ENCODE measurements at places on chromosomes 2 and 18.

DNA sequence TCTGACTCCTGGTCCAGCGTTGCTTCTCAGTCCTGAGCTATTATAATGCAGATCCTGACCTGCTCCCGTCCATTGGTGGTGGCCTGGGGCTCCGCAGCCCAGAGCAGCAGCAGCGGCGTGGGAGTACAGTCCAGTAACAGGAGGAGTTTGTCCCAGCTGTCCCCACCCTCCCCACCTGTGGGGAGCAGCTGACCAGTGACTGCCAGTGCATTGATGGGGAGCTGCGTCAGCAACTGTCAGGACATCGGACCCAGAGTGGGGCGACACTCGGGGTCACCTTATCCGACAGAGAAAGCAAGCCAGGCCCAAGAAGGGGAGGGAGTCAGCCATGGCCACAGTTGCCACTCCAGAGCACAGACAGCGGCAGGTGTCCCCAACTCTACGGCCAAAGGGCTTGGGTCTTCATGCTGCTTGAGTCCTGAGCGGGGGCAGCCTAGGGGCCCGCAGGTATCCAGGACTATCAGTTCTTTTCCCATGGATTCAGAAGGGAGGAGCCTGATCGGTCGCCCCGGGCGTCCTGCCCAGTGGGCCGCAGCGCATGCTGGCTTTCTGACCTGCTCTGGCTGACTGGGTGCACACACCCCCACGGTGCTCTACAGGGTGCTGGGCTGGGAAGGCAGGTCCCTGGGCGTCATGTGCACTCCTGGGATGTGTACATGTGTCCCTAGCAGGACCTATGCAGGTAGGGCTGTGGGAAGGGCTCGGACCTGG lies 29.7 kb downstream of the DNMT3A start:
- no peak for DNase-seq

- no peak for DNase-seq
Measured at GRCh38 chr2:162480067-162480466, 136.1 kb downstream of the GCA start.

DNA sequence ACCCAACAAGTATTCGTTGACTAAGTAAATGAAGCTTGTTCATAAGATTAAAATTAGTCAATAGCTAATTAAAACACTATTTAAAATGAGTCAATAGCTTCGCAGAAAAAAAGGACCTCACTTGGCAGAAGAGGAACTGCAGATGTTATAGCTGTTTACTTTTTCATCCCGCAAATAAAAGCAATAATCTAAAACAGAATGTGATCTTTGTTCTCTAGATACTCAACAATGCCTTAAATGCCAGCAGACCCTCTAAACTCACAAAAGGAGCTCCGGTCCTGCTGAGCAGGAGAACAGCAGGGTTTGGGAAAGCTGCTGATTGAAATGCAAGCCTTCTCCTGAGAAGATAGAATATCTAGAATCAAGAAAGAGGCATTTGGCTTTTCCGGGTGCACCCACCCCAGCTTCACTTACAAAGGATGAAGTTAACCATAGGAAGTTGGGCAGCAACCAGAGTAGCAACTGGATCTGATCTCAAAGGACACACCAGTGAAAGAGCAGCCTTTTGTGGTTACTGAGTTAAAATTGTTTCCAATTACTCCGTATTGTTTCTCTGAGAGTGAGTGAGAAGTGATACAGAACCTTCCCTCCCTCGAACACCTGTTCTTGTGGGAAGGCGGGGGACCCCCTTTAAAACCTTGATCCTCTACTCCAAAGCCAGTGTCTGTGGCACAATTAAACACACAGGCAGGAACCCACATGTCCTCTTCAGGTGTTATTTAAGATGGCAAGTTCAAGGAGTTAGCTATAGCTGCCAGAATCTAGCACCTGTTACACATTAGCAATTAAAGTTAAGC lies 6.8 kb downstream of the CCBE1 start:
- no peak for DNase-seq

DNA sequence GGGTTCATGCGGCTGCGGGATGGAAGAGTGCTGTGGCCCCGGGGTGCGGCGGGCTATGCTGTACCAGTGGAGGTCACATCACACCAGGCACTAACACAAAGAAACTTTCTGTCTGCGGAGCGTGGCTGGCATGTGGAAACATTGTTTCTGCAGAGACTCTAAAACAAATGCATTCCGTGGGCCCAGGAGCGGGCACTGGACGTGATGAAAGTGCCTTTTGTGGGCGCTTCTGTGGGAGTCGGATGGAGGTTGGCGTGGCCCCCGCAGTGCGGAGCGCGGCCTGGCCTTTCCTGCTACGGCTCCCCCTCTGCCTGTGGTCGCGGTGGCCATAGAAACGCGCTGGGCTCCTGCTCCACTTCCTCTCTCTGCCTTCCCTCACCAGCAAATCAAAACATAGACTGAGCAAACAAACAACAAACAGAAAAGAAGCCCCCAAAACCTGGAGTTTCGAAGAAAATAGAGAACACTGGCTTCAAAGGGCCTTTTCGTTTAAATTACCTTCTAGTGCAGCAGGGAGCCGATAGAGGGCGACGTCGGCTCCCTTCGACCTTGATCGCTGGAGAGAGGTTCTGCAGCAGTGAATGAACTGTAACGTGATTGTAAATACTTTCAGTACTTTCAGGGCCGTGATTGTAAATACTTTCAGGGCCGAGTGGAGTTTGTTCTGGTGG lies 51.4 kb downstream of the KIF5C start:
- no peak for DNase-seq

- DNase-seq, result no peak
Measured at GRCh38 chr2:128809259-128809636, 490.6 kb upstream of the HS6ST1 start.

GRCh38 chr2:122080316-122080715 lies 324.9 kb downstream of the TSN start:
- DNase-seq, result no peak

DNA sequence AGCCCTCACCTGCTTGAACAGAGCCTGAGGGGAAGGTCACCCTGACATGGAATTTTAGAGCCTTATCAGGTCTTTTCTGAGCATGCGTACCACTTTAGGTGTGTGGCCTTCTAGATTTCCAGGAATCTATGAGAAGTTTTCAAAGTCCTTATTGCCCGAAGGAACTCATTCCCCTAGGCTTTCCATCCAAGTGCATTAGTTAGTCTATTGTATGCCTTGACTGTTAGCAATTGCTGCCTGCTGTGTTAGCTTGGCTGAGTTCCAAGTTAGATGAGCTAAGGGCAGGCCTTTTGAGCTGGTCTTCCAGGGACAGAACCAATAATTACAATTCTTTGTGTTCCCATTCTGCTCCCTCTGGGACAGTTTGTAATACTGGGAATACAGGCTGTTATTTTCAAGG lies 30.8 kb upstream of the PUM2 start:
- DNase-seq, result no peak

Data from non-pigmented ciliary epithelial cell (primary cell).